ENCODE measurements at places on chromosomes 1 and 21.

GRCh38 chr1:53328541-53329499, 950 bp upstream of the LRP8 start:
- peak; percentile 19 for DNase-seq

DNA sequence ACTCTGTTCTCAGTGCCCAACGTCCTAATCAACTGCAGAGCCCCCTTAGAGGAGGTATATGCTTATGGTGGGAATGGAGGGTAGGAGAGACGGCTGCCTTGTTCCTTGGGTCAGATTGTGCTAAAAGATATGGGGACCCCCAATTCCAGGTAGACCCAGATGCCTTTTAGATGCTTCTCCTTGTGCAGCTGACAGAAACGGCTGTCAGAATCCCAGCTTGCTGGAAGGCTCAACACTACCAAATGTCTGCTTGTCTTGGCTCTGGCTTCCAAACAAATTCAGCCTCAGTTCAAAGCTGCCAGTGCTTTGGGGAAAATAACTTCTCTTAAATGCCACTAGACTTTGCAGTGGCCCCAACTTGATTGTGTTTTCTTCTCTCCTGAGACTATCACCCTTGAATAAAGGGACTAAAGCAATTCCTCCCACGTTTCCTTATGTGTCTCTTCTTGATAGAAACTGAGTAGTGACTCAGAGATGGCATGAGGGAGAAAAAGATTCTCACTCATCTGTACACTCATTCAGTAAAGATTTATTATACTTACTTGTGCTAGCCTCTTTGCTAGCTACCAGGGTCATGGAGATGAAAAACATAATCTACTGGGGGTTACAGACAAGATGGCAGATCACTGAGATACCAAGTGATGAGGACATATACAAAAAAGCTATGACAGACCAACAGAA, 3.4 kb upstream of the RNF19B start:
- DNase-seq: no peak

- peak; percentile 28 for DNase-seq
Observed at GRCh38 chr1:100353071-100353801, 930 bp downstream of the CDC14A start.

- no peak for DNase-seq
Observed at GRCh38 chr1:74463333-74463988, 49.0 kb downstream of the LRRC53 start.

DNA sequence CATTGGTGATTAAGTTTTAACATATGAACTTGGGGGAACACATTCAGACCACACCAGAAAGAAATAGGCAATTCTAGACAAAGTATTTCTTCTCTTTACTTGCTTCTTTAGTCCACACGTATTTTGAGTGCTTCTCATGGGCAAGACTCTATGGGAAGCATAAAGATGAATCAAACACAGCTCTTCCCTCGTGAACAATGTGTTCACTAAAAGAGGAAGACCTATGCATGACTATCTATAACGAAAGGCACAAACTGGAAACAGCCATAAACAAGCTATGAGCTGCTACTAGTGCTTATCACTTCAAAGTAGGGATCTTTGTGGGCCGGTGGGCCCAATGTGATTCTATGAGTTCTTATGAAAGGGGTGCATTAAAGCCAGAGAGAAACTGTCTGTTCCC, 53.0 kb upstream of the PRDX6 start:
- no peak for DNase-seq

DNA sequence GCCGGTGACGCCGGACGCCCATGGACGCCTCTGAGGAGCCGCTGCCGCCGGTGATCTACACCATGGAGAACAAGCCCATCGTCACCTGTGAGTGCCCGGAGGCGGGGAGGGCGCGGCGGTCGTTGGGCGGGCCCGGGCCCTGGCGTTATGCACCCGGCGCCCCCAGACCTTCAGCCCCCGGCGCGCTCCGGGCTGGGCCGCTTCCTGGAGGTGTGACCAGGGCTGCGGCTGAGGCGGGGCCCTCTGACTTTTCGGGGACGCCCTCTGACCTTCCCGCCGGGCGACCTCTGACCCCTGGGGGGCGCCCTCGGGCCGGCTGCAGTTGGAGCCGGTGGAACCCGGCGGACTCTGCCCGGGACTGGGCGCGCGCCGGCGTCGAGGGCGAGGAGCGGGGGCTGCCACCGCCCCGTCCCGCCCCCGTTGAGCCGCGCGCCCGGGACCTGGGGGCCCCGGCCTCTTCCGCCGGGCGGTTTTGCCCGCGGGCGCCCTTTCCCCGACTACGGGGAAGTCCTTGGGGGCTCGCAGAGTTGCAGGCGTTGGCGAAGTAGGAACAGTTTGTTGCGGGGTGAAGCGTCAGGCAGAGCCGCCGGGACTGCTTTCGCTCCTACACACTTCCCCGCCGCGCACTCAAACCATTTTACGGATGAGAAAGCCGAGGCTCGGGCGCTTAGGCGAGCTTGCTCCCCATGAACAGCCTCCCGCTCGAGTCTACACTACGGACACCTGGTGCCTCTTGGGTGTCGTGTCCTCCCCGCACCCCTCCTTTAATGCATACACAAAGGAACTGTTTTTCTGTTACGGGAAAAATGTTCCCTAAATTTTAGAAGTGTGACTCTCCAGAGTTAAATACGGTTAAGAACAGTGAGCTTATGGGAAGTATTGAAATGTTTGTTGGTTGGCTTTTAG, 618 bp downstream of the TRAPPC10 start:
- DNase-seq: peak; percentile 66

DNA sequence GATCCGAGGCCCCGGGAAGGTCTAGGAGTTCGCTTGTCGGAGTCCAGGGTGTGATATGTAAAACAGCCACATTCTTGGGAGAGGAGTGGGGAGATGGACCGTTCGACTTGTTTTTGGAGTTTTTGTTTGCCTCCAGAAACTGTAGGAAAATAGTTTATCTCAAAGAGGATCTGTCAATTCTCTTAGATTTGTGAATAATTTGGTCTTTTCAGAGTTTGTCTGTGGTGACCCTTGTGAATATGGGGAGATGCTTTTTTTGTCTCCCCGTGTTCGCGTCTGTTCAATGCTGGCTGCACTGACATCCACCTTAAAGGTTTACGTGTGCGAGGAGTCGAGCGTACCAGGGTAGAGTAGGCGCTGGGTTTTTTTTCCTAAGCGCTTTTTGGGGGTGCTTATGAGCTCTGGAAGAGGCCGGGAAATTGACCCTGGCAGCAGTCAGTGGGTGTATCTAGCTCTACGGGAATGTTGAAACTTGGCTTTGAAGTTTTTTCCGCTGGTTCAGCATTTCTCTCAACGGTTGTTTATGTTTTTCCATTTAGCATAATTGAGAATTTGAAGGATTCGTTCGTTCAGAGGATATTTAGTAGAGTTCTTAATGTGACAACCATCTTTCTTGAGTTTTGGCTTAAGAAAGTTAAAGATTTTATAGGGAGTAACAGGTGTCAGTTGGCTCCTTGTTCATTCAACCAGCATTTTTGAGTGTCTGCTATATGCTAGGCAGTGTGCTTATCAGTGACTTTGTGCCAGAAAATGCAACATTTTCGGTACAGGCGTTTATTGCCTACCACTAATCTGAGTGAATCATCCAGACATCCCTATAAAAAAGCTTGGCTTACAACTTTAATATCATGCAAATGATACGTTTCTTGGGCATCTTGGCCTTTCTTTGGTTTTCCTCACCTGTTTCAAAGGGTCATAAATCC, 1.2 kb downstream of the SZRD1 start:
- peak; percentile 43 for DNase-seq

DNA sequence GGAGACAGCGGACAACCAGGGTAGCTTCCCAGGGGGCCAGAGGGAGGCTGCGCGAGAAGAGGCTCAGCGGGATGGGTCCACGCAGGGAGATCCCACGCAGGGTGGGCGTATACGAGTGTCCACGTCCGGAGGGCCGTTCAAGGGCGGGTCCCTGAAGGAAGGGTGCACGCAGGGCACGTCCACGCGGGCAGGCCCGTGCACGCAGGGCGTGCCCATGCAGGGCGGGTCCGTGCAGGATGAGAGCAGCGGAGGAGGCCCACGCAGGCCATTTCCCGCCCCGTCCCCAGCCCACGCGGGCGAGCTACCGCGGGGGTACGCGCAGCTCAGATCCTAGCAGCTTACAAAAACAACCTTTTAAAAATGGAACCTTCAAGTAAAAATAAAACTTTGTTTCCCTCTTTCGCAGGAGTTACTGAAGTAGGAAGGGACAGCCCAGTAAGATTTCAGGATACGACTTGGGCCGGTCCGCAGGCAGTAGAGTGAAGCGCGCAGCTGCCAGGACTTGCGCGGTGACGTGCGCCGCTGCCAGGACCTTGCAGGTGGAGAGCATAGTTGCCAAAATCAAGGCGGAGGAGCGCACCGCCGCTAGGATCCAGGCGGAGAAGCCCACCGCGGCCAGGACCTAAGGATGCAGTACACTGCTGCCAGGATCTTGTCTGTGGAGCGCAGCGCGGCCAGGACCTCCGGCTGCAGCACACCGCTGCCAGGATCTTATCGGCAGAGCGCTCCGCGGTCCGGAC, 416 bp upstream of the RNF187 start:
- peak; percentile 91 for DNase-seq

- no peak for DNase-seq
Observed at GRCh38 chr1:76289692-76290091, 215.1 kb downstream of the ST6GALNAC3 start.
